ENCODE measurements at places on chromosomes 4 and X.

DNA sequence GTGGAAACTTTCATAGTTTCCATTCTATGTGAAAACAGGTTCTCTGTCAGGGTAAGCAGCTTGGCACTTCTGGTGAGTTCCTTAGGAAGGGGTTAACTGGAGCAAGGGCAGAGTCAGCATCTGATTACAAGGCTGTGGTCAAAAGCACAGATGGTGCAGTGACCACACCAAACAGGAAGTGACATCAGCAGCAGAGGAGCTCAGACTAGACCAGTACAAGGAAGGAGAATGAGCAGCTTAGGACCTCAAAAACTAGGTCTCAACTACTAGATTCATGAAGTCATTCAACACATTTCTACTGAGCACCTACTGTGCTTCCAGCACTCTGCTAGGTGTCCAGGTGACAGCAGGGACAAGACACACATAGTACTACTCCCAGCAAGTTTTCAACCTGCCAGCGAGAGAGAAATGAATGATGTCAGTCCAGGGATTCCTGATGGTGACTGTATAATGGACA, 130.2 kb downstream of the AMELX start:
- no peak for DNase-seq

DNA sequence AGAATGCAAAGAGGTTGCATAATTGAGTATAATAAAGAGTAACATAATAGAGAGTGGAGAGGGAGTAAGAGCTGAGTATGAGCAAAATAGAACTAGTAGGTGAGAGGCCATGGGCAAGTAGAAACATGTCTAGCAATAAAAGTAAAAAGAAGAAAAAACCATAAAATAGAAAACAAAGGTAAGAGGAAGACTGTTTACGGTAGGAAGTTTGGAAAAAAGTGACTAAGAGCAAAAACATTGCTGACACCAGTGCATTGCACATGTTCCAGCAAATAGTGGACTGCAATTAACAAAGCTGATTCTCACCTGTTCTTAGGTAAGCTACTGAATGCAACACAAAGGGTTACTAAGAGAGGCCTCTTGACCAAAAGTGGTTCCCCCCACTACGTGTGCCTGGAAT, 202.9 kb downstream of the TEX13A start:
- no peak for DNase-seq

- no peak for DNase-seq
These were observed 113.2 kb downstream of the STPG2 start for GRCh38 chr4:98030059-98030458.

DNA sequence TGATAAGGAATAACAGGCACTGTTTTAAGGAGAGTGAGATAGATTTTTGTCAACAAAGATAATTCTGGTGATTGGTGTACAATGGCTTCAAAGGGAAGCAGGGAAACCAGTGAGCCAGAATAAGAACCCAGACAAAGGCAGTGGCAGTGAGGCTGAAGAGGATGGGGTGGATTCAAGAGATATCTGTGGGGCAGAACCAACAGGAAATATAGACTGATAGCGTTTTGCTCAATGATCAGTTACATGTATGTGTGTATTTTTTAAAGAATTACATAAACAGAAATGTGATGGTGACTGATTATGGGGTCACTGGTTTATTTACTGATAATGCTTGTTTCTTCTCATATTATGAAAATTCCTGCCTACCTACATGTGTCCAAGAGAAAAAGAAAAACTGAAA, 66.4 kb downstream of the AMMECR1 start:
- no peak for DNase-seq

DNA sequence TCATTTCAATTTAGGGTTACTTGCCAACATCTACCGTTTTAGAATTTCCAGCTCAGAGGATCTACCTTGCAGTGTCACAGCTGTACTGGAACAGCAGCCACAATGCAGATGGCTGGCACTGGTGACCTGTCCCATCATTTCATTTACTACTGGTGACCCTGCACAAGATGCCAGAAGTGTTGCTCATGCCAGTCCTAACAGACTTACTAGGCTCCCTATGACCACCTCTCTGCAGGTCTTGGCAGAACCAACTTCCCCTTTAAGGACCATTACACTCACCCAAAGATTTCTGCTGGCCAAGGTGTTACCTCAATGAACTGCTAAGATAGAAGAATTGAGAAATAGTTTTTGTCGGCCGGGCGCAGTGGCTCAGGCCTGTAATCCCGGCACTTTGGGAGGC, 106.9 kb downstream of the C4orf51 start:
- no peak for DNase-seq

GRCh38 chr4:87144356-87144755, 76.1 kb downstream of the KLHL8 start:
- no peak for DNase-seq

- DNase-seq = no peak
These were observed 41.9 kb downstream of the PCDH19 start for GRCh38 chrX:100368167-100368566.

GRCh38 chrX:115372152-115372551, 82.6 kb downstream of the LUZP4 start:
- DNase-seq = no peak

DNA sequence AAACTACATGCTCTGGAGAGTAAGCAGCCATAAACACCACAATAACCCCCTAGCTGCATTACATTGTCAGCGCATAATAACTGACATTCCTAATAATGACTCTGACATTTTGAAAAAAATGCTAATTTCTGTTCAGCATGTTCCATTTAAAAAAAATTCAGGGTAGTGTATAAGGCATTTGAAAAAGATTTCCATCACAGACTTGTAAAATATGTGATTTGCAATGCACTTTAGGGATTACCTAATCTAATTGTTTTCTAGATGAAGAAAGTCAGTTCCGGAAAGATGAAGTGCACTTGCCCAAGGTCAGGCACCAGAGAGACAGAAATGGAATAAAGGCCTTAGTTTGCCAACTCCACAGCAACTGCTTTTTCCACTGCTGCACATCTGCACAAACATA, 55.3 kb downstream of the FANCB start:
- no peak for DNase-seq

DNA sequence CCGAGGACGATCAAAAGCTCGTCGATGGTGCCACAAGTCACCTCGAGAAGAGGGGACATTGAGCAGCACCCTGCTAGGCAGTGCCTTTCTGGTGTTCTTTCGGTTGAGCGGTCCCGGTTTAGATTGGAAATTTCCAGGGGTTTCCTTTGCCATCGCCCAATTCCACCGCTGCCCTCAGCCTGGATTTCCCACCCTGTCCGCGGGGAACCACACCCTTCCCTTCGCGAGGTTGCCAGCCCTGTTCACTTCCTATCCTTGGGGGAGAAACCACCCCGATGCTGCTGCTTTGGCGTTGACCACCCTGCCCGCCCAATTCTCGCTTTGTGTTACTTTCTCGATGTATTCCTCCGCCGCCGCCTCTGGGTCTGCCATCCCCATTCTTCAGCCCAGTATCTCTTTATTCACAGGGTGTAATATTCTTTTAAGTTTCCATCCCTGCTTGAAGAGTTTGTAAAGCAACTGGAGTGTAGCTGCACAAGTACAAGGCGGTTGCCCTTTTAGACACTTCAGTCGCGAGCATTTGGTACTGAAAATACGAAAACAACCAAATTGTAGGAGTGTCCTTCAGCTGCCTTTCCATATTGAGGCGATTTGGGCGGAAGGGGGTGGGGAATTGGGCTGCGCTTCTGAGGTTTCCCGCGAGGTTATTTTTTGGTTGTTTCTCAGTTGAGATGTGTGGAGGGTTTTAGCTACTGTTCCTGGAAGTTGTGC, 1.1 kb downstream of the OGT start:
- no peak for DNase-seq

- DNase-seq = no peak
These were observed 4.3 kb downstream of the EPHA5 start for GRCh38 chr4:65665771-65666523.

DNA sequence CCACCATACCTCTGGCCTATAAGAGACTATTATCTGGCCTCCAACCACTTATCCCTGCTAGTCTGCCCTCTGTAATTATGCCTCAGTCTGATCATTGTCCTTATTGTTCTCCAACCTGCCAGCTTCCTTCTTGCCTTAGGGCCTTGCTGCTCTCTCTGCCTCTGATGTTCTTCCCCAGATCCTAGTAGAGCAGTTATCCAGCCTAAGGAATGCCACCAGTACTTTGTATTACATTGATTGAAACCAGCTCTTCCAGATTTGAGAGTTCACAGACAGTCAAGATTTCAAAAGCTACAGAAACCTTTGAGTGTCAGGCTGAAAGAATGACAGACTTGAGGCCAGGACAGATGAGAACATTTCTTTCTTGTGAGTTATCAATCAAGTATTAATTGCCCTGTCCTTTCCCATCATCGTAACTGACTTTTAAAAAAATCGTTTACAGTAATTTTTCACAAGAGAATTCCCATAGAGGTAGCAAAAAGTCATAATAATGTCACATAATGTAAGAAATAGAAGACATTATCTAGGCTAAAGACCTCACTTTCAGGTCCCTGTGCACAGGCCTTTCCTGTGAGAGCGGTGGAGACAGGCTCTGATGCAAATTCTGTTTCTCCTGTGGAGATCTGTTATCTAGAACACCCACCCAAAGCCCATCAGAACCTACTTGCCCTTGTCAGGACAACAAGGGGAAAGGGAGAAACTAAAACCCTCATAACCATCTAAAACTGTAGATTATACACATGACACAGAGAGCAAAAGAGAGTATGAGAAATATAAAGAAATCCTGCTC, 64.1 kb upstream of the GUCY1A1 start:
- no peak for DNase-seq

DNA sequence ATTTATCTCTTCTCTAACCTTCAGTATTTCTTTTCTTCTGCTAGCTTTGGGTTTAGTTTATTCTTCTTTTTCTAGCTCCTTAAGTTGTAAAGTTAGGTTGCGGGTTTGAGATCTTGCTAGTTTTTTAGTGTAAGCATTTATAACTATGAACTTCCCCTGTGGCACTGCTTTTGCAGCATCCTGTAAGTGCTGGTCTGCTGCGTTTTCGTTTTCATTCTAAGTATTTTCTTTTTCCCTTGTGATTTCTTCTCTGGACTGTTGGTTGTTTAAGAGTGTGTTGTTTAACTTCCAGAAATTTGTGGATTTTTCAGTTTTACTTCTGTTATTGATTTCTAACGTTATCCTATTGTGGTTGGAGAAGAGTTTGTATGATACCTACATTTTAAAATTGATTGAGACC, 11.0 kb upstream of the CTBP1 start:
- DNase-seq = no peak

DNA sequence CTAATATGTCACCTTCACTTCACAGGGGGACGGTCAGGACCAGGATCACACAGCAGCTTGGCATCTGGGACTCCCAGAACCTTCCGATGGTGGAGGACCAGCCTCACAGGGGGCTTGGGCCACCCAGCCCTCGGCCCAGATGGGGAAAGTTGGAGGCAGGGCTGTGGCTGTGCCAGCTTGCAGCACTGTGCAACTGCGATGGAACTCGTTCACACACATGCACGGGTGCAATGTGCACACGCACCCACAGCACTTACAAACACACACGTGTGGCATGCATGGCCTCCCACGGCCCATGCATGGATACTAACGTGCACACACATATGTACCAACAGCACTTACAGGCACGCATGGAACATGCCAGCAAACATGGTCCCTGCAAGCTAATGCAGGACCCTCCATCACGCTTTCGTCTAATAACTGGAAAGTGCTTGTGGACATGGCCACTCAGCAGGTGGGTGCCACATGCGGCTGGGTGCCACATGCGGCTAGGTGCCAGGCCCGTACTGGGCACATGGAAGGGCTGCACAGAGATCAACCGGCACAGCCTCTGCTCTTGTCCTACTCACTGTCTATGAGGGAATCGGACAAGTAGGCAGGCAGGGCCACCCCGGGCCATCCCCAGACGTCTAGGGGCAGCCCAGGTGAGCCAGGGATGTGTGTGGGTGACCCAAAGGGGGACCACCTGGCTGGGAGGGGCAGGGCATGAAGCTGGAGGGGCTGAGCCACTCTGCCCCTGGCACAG, 63.2 kb downstream of the ADRA2C start:
- no peak for DNase-seq

GRCh38 chrX:134715930-134716619, 57.8 kb upstream of the PLAC1 start:
- no peak for DNase-seq

GRCh38 chr4:152843481-152844090, 63.8 kb downstream of the ARFIP1 start:
- DNase-seq = no peak

DNA sequence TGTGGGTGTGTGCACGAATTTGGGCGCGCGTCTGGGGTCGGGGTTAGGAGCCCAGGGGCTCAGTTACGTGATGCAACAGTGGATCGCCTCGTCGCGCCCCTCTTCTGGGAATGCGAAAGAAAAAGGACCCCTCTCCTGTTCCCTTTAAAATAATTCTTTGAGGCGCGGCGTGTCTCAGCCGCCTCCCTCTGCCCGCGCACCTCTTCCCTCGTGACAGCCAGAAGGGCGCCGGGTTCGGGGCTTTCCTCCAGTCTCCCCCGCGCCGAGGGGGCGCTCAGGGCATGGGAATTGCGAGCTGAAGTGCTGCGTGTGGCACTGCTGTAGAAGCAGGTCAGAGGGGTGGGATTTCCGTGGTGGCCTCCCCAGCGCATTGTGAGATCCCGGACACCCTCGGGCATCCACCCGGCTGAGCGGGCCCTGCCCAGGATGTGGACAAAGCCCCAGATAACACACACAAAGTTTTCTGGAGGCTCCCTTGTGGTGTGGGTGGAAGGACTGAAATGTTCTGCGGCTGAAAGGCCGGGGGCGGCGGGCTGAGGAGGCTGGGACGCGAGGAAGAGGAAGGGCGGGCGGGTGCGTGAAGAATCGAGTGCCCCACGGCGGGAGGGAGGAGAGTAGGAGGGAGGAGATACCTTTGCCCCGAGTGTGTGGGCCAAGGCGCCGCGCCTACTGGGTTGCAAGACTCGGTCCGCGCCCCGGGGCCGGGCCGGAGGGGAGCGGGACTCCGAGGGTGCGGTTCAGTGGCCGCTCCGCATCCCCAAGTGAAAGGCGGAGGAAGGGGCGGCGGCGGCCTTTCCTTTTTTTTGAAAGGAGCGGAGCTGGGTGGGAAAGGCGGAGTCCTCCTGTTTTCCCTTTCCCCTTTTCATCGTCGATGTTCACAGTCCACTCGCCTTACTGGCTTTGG, 752 bp downstream of the SEPTIN11 start:
- DNase-seq = no peak

GRCh38 chr4:146334862-146335449, 120.6 kb downstream of the REELD1 start:
- no peak for DNase-seq

DNA sequence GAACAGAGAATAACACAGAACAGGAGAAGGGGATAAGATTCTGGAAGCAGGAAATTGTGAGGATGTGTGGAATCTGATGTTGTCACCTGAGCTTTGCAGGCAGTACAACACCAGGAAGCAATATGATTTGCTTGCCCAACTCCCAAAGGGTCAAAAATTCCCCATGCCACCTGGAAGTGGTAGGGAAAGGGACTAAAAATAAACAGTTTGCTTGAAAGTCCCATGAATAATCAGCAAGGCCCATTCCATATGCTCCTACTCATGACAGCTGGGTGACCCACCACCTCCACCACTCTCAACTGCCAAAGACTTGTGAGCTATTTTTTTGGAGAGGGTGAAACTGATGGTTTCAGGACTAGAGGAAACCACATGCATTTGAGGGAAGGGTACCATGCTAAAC, 168.4 kb downstream of the KCNIP4 start:
- no peak for DNase-seq

- DNase-seq = no peak
These were observed 43.3 kb upstream of the RASSF6 start for GRCh38 chr4:73663576-73663975.

GRCh38 chr4:5912614-5913019, 19.7 kb upstream of the CRMP1 start:
- no peak for DNase-seq
